ENCODE measurements at places on chromosomes 6 and 20.

DNA sequence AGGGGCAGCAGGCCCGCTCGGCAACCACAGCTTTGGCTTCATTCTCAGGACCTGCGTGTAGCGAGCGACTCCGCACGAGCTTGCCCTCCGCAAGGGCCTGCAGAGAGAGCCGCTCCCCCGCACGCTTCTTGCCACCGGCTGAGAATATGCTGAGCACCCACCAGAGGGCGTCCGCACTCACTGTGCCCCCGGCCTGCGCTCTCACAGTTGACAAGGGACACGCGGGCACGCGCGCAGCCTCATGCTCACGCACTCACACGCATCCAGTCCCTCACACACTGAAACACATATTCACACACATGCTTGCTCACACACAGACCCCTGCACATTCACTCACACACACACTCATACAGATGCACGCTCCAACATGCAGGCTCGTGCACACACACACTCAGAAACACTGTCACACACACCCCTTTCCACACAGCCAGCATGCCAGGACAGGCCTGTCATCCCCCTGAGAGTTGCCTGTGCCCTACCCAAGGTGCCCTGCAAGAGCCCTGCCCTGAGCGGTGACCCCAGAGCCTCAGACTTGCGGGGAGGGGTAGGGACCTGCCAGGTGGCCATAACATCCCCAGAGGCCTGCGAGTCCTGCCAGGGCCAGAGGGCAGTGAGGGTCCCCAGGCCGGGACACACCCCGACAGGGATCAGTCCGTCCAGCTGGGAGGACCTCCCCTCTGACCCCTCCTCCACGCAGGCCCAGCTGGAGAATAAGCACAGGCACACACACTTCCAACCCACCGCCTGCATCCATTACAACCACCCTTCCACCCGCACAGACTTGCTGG lies 174.1 kb downstream of the BMP7 start:
- DNase-seq: peak; percentile 47

GRCh38 chr6:35833536-35833935 lies 28.4 kb downstream of the LHFPL5 start:
- no peak for DNase-seq

GRCh38 chr6:52595000-52595795 lies 18.3 kb upstream of the TRAM2 start:
- DNase-seq: no peak

DNA sequence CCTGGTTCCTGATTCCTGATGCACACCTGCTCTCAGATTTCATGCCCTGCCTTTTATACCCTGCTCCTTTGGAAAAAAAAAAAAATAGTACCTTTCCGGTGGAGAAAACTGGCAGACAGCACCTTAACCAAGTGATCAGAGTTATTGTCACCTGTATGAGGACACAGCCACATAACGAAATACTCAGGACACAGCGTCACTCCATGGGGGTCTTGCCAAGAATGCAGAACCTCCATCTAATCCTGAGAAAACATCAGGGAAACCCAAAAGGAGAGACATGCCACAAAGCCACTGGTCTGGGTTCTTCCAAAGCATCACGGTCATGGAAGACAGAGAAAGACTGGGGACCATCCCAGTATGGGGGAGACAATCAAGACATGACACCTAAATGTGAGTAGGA lies 29.1 kb downstream of the BFSP1 start:
- DNase-seq: no peak

DNA sequence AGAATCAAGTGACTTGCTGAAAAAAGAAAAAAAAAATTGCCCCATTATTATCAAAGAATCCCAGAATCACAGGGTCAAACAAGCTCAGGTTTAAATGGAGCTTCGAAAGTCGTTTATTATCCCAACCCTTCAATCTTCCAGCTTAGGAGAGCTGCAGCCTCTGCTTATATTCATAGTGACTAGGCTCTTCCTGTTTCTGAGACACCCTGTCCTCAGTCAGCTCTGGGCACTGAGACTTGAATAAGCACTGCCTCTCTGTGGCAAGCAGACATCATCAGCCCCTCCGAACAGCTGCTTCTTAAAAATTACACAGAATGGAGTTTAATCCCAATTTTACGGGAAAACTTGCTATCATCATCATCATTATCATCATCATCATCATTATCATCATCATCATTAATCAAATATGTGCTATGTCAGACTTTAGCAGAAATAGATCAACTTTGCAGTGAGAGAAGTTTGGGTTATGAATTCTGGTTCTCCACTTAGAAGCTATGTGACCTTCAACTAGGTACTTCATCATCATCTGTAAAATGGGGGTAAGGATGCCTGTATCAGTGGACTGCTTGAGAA lies 614.0 kb upstream of the SYNCRIP start:
- no peak for DNase-seq

- DNase-seq: no peak
These were observed 83.6 kb upstream of the C20orf144 start for GRCh38 chr20:33578510-33578909.

GRCh38 chr6:165847407-165848085 lies 184.5 kb upstream of the PDE10A start:
- DNase-seq: no peak

DNA sequence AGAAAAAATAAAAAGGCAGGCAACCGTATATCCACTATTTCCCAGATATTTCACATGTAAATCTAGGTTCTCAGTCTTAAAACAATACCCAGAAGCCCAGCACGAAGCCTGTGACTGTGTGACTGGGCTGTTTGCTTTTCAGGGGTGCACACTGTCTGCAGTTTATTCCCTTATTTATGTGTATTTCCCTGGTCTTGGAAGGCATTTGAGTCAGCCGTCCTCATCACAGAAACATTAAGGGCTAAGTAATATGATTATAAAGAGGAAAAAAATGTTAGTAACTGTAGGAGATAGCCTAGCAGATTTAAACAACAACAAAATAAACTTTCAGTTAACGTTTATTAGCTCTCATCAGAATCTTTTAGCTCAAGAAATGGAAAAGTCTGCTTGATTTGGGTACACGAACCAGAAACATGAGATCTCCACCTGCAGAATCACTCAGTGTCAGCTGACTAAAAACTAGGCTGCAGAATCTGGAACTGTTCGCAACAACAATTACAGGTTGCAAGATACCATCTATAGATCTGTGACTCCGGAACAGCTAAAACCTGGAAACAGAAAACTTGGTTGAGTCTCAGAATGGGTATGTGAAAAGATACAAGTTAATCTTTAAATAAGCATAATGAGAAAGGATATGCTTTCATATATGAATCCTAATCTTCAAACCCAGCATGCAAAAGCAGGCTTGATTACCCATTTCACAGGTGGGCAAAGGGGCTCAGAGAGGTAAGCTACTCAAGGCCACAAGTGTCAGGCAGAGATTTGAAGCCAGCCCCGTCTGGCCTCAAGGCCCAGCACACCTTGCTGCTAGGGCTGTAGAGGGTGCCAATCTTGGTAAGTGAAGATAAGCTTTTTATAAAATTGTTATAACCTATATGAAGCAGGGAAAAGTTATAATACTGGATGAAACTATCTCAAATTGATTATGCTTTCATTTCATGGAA lies 21.1 kb downstream of the GCLC start:
- no peak for DNase-seq

DNA sequence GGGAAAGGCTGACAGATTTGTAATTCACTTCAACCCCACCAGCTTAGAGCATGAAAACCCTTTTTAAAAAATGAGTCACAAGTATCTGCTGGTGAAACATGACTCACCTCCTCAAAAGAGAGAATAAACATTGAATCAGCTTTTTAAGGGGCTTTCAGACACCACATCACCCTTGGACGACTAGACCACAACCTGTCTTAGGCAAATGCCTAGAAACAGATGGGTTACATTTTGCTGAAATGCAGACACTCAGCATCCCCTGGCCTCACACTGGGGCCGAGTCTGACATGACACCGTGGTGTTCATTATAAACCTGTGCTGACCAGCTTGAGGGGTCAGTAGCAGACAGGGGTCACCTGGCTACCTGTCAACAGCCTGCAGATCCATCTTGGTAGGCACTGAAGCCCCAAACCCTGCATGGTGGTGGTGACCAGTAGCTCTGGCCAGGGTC lies 175.3 kb upstream of the CST7 start:
- DNase-seq: no peak

- DNase-seq: no peak
These were observed 552.8 kb upstream of the CITED2 start for GRCh38 chr6:139927236-139927635.

GRCh38 chr20:16145919-16146318 lies 427.3 kb downstream of the KIF16B start:
- no peak for DNase-seq

DNA sequence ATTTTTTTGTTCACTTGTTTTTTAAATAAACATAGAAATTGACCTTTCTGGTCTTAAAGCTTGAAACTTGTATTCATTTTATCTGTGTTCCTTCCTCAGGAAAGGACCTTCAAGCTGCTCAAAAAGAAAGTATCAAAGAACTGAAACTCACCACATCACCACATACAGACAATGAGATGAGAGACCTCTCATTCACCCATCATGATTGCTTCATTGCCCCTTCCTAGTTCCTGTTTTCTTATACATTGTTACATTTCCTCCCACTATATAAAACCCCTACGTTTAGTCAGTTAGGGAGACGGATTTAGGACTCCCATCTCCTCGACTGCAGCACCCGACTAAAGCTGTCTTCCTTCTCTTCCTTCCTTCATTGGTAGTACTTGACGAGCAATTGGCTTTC lies 180.5 kb upstream of the OPRM1 start:
- no peak for DNase-seq

DNA sequence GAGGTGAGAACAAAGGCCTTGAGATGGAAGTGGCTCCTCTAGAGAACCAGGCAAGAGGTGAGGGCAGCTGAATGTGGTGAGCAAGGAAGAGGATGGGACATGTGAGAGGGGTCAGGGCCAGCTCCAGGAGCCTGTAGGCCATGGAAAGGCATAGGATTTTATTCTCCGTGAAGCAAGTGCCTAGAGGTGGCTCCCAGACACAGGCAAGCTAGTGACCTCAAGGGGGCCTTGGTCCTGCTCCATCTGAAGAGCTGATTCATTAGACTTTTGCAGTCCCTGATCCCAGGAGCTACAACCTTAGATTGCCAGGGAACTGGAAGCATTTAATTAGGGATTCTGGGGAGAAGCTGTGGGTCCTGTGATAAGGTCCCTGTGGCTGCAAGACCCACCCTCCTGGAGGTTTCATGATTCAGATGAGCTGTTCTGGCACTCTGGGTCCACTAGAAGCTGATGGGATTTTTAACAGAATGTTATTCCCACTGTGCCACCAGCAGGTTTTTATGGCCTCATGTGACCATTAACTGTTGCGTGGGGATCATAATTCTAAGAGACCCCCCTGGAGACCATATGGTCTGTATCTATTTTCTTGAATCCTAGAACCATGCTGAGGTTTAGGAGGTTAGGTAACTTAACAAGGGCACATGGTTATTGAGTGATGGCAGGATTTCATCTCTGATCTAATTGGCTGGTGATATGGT lies 90.5 kb downstream of the ELOVL5 start:
- DNase-seq: peak; percentile 4

GRCh38 chr20:18052856-18053255 lies 4.9 kb downstream of the OVOL2 start:
- no peak for DNase-seq

DNA sequence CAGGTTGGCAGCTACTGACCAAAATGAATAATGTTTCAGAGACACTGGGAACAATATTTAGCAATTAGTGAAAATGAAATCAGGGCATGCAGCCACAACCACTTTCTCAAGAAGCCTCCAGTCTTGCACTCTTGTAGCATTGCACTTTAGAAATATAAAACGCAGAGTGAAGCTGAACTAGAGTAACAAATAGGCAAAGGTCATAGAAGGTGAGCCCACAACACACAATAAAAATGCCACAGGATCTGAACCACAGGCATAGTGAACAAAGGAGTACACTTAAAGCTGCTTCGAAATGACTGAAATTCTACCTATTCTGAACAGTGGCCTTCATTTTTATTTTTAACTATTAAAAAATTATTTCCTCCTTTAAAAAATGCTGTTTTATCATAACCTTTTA lies 25.0 kb downstream of the DDO start:
- DNase-seq: no peak

DNA sequence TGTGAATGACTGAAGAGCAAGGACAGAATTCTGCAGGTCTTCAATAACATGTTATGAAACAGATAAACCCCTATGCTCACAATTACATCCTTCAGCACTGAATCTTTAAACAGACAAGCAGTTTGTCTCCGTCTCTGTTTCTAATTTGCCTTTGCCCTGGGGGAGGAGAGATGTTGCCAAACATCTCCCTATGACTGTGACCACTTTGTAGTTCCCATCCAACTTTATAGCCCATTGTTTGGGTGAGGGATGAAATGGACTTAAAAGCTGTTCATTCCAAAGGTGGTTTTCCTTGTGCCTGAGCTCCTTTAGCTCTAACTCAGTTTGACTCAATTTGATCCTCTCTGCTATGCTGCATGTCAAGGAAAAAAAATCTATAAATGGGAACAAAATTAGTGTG lies 19.5 kb upstream of the ADTRP start:
- DNase-seq: no peak

GRCh38 chr6:114343782-114344144 lies 940 bp upstream of the HS3ST5 start:
- no peak for DNase-seq

- DNase-seq: no peak
These were observed 62.0 kb upstream of the EPB41L1 start for GRCh38 chr20:36092398-36093024.

DNA sequence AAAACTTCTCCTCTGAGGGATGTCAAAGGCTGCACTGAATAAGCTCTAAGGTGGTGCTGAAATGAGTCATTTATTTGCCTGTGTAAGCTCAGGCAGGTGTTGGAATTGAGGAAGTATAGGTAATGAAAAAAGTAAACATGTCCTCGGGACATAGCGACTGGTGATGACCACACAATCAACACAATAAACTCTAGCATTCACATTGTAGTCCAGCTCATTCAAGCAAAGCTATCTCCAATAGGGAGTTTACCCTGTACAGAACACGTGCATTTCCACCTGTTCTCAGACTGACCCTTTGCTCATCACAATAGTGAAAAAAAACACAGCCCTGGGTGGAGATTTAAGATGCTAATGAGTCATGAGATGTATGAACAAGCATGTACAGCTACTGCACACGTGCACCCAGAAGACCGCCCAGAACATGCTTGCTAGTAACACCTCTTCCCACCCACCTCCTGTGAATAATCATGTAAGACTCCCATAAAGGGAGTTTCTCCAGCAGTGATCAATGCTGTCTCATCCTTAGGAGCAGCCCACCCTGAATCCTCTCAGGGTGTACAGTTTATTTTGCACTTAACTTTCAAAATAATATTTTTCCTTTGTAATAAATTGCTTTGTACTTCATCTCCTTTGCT lies 33.0 kb upstream of the POU5F1 start:
- DNase-seq: no peak

- DNase-seq: no peak
These were observed 250.9 kb downstream of the HIVEP2 start for GRCh38 chr6:142694054-142694453.
